ENCODE measurements at places on chromosomes 11 and 22.

DNA sequence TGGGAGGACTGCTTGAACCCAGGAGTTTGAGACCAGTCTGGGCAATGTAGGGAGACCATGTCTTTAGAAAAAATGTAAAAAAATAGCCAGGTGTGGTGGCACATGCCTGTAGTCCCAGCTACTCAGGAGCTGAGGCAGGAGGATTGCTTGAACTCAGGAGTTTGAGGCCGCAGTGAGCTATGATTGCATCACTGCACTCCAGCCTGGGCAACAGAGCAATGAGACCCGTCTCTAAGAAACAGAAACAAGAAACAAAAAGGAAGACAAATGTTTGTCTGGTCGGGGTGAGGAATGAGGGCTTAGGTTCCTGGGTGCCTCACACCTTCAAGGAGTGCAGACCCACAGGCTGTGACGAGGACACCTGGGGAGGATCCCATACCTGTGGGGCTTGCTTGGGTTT lies 191.9 kb downstream of the CEP164 start:
- no peak for DNase-seq

DNA sequence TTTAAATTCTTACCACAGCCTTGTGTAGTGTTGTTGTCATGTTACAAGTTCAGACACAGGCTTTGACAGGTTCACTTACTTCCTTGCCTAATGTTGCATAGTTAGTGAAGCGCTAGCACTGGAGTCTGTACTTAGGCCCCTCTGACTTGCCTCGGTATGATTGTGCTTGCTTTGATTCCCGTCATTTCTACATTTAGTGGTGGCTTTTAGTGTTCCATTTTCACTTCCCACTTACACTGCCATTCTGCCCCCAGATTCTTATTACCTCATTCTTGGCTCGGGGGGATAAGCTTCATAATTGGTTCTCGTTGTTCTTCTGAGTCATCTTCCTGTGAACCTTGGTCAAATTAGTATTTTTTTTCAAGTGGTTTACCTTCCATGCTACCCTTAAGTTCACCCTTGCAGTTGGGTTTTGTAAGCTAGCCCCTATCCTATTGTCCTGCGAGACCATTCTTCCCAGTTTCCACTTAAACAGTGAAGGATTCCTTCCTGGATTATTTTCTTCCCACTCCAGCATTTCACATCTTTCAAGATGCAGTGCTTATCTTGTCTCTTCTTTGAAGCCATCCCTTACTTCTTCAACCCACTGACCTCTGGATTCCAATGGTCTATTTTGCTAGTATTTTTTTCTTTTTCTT lies 68.7 kb downstream of the DDX10 start:
- DNase-seq, result no peak

DNA sequence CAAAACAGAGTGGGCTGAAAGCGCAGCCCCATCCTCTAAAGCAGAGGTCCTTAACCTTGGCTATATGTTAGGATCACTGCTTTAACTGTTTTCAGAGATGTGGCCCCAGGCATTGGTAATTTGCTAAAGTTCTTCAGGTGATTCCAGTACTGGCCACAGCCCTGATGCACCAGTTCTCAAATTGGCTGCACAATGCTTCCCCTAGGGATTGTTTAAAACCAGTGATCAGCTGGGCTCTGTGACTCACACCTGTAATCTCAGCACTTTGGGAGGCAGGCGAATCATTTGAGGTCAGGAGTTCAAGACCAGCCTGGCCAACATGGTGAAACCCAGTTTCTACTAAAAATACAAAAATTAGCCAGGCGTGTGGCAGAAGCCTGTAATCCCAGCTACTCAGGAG lies 8.4 kb upstream of the IRAG1 start:
- DNase-seq, result no peak

GRCh38 chr11:65445604-65446445 lies 23.2 kb downstream of the NEAT1 start:
- DNase-seq, result no peak

GRCh38 chr22:39856588-39856987 lies 37.0 kb downstream of the ENTHD1 start:
- DNase-seq, result no peak

GRCh38 chr22:46022881-46023512 lies 46.0 kb upstream of the WNT7B start:
- no peak for DNase-seq

DNA sequence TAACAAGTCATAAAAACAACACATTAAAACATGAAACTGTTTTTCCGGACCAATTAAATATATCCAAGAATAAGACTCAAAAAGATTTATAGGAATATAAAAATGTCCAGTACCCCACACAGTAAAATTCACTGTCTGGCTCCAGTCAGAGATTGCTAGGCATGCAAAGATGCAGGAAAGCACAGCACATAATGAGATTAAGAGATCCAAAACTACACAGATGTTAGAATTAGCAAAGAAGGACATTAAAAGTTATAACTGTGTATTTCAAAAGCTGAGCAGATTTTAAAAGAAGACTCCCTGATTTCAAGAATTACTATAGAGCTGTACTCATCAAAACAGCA lies 13.6 kb downstream of the LRRC75B start:
- DNase-seq, result no peak

DNA sequence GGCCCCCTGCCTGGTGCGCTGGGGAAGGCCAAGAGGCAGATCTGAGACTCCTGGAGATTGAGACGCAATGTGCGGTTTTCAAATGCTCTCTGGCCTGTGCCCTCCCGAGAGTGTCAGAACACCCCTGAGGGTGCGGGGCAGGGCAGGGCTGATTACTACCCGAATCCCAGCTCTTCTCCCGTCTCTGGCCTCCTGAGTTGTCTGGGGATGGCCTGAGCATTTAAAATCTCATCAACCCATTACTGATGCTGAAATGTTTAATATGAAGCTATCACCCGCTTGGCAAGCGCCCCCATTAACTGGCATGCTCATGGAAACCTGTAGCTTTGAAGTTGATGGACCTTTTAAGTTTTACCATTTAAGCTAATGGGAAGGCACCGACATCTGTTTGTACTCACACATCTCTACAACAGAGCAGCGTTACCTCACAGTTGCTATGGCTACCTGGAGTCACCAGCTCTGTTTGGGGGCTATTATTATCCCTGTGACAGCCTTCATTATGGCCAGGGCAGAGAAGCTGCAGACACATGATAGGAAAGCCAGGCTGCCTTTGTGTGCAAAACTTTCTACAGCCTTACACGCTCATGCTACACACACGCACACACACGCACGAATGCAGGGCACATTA lies 3.6 kb upstream of the MB start:
- peak; percentile 33 for DNase-seq

- DNase-seq, result no peak
Observed at GRCh38 chr11:69890476-69890875, 71.3 kb upstream of the FGF3 start.

DNA sequence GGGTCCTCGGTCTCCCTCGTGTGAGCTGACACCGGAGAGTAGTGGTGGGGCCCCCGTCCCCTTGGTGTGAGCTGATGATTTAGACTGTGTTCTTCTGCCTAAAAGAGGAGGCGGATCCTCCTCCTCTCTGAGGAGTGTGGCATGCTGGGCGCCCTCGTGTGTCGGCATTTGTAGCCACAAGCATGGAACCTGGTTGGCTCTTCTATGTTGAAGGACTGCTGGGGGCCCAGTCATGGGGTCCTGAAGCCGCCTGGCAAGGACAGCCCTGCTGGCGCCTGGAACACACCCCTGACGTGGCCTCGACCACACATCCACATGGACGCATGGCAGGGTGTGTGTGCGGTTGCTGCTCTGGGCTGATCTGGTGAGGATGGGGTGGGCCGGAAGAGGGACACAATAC lies 50.2 kb downstream of the AP2A2 start:
- DNase-seq, result no peak

DNA sequence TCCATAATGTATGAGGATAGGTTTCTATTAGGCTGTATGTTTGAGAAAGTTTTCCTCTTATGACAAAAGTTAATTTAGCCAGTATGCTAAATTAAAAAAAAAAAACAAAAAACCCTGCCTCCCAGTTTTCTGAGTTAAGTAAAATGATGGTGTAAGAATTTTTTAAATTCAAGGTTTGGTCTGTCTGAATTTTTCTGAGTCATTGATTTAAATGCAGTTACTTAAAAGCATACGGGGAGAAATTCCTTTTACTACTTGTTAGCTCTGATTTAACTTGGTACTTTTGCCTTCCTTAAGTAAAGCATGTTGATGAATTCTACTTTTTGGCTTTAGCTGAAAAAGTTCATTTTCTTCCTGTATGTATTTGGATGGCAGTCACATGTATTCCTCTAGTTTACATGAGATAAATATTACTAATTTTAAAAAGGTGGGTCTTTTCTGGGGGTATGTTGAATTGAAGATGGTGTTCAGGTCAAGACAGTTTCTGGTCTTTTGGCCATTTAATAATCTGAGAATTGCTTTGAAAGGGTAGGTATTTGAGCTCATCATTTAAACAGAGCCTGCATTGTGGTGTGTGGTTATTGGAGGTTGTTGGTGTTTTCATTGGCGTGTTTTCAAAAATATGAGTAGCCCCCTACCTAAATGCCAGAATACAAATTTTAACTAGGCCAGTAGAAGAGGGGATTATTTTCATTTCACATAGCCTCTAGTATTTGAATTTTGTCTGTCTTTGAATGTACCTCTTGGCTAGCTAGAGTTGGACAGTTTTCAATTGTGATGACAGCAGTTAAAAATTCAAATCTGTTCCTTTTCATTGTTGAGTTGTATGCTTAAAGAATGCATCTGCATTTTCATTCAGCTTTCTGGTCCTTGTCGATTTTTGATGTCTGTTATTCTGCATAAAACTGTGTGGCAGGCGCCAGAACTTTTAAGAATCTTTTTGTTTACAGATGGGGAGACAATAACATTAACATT lies 64.7 kb downstream of the MTMR3 start:
- no peak for DNase-seq

- DNase-seq, result no peak
Observed at GRCh38 chr22:27723158-27723557, 78.4 kb downstream of the MN1 start.

GRCh38 chr11:1513326-1514296 lies 27.0 kb upstream of the MOB2 start:
- no peak for DNase-seq

DNA sequence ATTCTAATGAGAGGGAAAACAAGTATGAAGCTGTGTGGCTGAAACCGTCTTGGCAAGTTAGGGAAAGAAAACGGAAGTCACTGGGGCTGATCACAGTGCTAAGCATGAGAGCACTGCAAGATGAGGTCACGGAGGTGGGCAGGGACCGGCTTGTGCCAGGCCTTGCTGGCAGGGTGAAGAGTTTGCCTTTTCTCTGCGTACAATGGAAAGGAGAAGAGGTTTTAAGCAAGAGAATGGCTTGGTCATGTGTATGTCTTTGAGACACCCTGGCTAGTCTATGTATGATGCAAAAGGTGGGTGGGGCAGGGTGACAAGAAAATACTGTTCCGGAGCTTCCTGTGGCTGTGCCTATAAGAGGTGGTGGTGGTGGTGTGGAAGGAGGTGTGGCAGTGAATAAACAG lies 567.9 kb downstream of the NTM start:
- DNase-seq, result no peak

DNA sequence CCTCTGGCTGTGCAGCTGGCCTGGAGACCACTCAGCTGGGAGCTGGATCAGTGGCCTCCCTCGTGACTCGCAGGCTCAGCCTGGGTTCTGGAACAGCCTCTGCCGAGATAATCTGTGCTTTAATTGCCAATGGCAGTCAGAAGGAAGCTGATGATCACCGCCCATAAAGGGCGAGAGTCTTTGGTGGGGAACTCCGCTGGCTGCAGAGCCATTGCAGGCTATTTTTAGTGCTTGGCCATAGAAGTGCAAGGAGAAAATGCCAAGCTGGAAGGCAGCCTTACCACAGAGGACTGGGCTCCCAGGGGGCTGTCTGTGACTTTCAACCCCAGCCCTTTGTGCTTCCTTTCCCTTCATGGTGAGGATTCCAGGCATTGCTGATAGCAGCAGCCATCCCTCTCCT lies 62.2 kb upstream of the TENM4 start:
- no peak for DNase-seq

- DNase-seq, result no peak
Observed at GRCh38 chr11:62595124-62595523, 3.8 kb upstream of the TUT1 start.

DNA sequence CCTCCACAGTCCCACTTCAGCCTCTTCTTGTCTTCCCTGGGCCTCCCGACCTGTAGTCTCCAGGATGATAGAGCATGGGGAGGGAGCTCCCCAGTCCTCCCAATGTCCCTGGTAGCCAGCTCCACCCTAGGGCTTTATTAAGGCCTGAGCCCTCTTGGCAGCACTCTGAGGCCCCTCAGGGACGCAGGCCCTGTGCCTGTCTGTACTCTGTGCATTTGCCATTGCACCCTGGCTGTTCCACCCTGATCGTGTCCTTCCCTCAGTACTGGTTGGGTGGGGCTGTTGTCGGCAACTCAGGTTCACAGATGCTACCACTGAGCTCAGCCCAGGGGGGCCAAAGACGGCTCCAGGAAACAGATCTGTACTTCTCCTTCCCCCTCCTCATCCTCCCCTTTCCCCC lies 7.2 kb downstream of the SSTR3 start:
- DNase-seq, result no peak

DNA sequence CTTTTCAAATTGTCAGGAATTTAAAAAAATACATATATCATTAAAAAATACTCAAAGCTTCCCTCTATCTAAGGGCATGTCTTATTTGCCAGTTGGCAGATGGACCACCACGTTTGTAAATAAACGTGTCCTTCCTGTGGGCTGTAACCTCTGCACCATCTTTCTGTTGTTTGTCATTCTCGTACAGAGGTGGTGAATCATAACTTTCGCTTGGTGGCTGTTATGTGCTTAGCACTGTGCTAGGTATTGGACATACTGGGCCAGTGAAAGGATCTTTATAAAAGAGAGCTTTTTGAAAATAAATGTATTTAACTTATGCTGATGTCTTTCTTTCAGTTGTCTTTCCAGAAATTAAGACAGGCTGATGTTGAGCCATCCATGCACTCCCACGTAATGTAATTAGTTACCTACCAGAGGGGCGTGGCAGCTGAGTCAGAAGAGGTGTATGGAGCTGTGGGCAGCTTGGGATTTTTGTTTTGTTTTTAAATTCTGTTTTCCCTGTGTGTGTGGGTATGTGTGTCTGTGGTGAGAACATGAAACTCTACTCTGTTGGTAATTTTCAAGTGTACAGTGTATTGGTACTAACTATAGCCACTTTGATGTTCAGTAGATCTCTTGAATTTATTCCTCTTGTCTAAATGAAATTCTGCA lies 62.7 kb downstream of the TECTA start:
- no peak for DNase-seq

DNA sequence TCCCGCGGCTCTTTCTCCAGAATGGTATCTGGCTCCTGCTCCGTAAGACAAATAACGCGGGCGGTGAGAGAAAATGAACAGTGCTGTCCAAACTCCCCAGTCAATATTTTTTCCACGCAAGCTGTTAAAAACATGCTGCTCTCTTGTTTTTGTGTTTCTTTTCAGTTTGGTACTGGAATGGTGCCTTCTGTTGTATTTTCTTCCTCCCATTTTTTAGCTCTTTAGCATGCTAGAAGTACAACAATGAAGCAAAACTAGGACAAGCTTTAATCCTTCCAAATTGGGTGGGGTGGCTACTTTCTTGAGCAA lies 599 bp upstream of the PPP2R1B start:
- no peak for DNase-seq

DNA sequence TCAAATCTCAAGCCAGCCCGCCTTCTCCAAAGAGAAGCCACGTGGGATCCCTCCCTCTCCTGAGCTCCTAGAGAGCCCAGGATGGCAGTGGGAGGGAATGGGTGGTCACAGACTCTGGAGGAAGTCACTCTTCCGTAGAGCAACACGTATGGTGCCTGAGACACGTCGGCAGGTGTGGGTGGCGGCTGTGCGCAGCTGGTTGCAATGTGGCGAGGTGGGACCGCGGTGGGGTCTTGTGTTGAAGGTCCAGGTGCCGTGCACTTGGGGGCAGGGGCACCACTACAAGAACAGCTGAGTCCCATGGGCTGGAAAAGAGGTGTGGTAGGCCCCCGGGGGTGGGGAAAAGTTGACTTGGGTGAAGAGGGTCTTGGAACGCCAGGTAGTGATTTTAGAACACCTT lies 13.4 kb upstream of the CCND1 start:
- no peak for DNase-seq

Measured in NCI-H146 (cell line).